ENCODE measurements at places on chromosomes 2 and 18.

- H3K4me3 ChIP-seq, result no peak overlapping the region
- peak overlapping the region; percentile 62 for H3K27ac ChIP-seq
- H3K4me1 ChIP-seq, result peaks cover 23% of the 10 kb centered on the region
- DNase-seq, result no peak
These were observed 266.4 kb downstream of the ANAPC1 start for GRCh38 chr2:111617299-111618225.

DNA sequence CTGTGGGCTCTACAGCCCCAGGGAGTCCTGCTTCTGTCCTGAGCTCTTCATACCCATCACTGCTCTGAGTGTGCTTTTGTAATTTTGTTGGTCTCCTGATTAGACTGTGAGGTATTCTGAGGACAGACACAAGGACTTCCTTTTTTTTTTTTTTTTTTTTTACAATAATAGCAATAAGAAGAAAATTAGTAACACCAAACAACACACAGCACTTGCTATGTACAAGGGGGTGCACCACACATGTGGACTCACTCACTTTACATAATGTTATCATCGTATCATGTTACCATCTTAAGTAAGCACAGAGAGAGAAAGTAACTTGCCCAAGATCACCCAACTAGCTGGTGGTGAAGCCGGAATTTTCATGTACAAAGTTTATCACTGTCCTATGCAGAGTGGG, 34.6 kb downstream of the MBP start:
- peak overlapping the region; percentile 15 for H3K27ac ChIP-seq
- H3K27me3 ChIP-seq, result no peaks in the 10 kb centered on the region
- H3K4me1 ChIP-seq, result peaks cover 29% of the 10 kb centered on the region
- no peak for DNase-seq
- H3K36me3 ChIP-seq, result no peaks in the 10 kb centered on the region
- H3K4me3 ChIP-seq, result no peak overlapping the region

DNA sequence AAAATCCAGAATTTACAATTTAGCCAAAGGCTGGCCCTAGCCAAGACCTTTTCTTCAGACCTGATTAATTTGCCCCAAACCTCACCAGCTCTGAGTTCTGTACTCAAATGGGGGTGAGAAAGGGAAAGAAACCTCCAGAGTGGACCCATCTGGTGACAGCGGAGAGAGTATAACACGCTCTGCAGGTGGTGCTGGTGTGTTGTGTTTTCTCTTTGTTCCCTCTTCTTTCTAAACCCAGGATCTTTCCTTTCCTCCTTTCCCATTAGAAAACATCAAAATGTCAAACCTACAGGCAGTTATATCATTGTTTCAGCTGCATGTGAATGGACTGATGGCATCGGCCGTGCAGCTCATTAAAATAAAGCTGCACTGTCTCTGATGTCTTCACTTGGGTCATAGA, 253.2 kb upstream of the SP5 start:
- H3K4me3 ChIP-seq, result no peak overlapping the region
- no peak overlapping the region for H3K27ac ChIP-seq
- no peak for DNase-seq
- H3K36me3 ChIP-seq, result no peaks in the 10 kb centered on the region
- no peaks in the 10 kb centered on the region for H3K27me3 ChIP-seq

DNA sequence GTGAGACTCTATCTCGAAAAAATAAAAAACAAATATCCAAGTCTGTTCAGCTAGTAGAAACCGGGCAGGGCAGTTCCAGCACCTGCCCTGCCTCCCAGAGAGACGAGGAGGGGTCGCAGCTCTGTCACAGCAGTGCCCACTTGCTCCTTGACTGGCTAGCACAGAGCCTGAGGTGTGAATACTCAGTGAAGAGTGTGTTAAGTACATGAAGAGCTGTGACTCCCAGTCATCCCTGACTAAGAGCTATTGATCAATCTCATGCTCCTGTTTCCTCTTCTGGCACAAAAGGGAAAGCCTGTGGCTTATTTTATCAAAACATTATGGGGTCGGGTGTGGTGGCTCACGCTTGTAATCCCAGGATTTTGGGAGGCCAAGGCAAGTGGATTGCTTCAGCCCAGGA, 83.0 kb upstream of the FZD7 start:
- no peak for DNase-seq
- no peak overlapping the region for H3K27ac ChIP-seq
- H3K27me3 ChIP-seq, result no peaks in the 10 kb centered on the region
- H3K4me3 ChIP-seq, result no peak overlapping the region
- no peaks in the 10 kb centered on the region for H3K36me3 ChIP-seq
- H3K4me1 ChIP-seq, result no peaks in the 10 kb centered on the region

- H3K27ac ChIP-seq, result no peak overlapping the region
- H3K4me1 ChIP-seq, result no peaks in the 10 kb centered on the region
- no peak overlapping the region for H3K4me3 ChIP-seq
- DNase-seq, result no peak
These were observed 205.8 kb downstream of the ARL6IP6 start for GRCh38 chr2:152924219-152924618.

DNA sequence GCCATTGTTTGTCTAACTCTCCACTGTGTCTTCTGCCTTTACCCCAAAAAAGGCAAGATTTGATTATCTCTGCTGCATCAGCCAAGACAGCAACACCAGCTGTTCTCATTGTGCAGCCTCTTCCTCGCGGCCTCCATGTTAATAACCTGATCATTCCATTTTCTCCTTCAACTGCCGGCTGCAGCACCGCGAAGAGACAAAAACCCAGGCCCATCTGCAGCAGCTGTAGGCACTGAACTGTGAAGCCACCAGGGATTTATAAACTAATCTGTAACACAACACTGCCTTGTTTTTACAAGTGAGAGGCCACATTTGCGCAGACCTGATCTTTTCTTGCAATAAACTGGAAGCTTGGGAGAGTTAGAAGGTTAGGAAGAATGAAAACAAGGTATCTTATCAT, 147.8 kb downstream of the SATB2 start:
- H3K4me3 ChIP-seq, result no peak overlapping the region
- no peak overlapping the region for H3K27ac ChIP-seq

GRCh38 chr2:203427061-203427460, 98.9 kb downstream of the ABI2 start:
- no peaks in the 10 kb centered on the region for H3K27me3 ChIP-seq
- H3K27ac ChIP-seq, result no peak overlapping the region
- DNase-seq, result no peak
- H3K4me3 ChIP-seq, result no peak overlapping the region

GRCh38 chr2:225431105-225431863, 31.8 kb downstream of the NYAP2 start:
- no peaks in the 10 kb centered on the region for H3K4me1 ChIP-seq
- H3K4me3 ChIP-seq, result no peak overlapping the region
- H3K36me3 ChIP-seq, result no peaks in the 10 kb centered on the region
